Common myeloid progenitor, CD34-positive (primary cell): ENCODE measurements at places on chromosomes 2 and 18.
A peak's percentile ranks its signal among the peaks of the same experiment; 100 is the strongest.

- H3K4me3 ChIP-seq = no peak overlapping the region
- H3K36me3 ChIP-seq = no peaks in the 10 kb centered on the region
- no peak for DNase-seq
- H3K4me1 ChIP-seq = no peaks in the 10 kb centered on the region
- no peaks in the 10 kb centered on the region for H3K27me3 ChIP-seq
Observed at GRCh38 chr2:149783284-149783683, 195.7 kb upstream of the MMADHC start.

DNA sequence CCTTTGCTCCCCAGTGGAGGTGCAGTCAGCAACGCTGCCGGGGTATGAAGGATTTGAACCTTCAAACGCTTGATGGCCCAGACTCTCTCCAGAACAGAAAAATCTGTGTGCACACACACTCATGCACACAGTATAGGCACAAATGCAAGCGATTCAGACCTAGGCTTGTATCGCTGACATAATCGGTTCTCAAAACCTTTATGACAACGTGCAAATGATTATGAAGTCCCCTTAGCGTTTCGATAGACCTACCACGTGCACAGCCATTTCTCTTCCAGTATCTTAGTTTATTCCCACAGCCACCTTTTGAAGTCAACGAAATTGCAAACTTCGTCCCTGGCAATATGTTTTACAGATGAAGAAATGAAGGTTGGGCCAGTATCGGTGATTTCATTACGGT lies 138.9 kb upstream of the MYCN start:
- no peak overlapping the region for H3K27ac ChIP-seq
- no peaks in the 10 kb centered on the region for H3K4me1 ChIP-seq
- no peak for DNase-seq
- no peaks in the 10 kb centered on the region for H3K27me3 ChIP-seq

- H3K27me3 ChIP-seq = no peaks in the 10 kb centered on the region
- peak; percentile 1 for DNase-seq
- H3K4me1 ChIP-seq = no peaks in the 10 kb centered on the region
- H3K36me3 ChIP-seq = no peaks in the 10 kb centered on the region
- H3K27ac ChIP-seq = no peak overlapping the region
- no peak overlapping the region for H3K4me3 ChIP-seq
Observed at GRCh38 chr2:51258301-51258700, 226.4 kb upstream of the NRXN1 start.

DNA sequence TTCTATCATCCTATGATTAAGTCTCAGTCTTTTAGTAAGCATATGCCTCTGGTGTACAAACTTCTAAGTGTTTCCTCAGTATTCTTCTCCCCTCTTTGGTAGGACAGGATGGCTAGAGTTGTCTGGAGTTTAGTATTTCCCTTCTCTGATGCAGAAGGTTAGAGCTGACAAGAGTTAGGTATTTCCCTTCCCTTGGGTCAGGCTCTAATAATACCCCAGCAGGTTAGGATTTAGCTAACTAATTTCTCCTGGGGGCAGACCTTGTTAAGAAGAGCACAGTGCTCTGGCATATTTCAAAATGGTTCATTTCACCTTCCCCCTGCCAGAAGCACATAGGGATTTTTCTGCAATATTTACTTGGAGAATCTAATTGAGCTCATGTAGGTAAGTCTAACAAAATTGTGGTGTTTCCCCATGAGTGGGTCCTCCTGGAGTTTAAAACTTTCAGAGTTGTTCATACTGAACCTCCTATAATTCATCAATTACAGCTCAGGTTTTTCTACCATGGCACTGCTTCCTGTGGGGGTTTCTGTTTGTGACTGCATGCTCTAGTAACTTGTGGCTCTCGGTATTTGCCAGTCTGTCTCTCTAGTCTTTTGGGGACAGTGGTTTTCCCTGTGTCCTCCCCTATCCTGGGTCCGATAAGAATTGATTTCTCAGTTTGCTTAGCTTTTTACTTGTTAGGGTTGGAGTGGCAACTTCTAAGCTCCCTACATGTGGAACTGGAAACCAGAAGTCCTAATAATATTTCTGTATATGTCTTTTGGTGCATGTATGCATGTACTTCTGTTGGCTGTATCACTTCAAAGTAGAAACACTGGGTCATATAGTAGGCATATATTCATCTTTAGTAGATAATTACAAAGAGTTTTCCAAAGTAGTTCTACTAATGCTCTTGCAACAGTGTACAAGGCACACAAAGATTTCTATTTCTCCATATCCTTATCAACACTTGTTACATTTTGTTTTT lies 77.7 kb downstream of the GDF7 start:
- H3K27ac ChIP-seq = no peak overlapping the region
- peaks cover 7% of the 10 kb centered on the region for H3K4me1 ChIP-seq

DNA sequence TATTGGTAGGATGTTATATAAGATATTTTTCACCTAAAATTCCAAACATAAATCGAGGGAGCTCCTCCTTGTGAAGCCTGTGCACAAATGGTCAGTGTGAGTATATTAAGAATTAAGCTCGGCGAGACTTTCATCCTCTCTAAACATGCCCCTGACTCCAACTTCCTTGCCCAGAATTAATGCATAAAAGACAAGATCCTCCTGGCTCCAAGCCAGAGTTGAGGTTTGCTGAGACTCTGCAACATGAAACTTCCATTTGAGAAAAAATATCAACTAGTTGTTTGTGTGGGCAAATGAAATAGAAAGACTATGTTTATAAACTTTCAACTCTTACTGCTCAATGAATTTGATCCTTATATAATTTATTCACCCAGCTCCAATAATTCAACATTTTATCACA lies 68.1 kb downstream of the CCDC178 start:
- H3K4me3 ChIP-seq = no peak overlapping the region
- no peak overlapping the region for H3K27ac ChIP-seq
- H3K4me1 ChIP-seq = no peaks in the 10 kb centered on the region

GRCh38 chr18:49101236-49101635 lies 150.5 kb upstream of the SMAD7 start:
- H3K27ac ChIP-seq = no peak overlapping the region
- DNase-seq = no peak
- no peaks in the 10 kb centered on the region for H3K4me1 ChIP-seq
- H3K27me3 ChIP-seq = no peaks in the 10 kb centered on the region

GRCh38 chr2:215695861-215696260 lies 260.0 kb upstream of the FN1 start:
- H3K27me3 ChIP-seq = no peaks in the 10 kb centered on the region
- no peak for DNase-seq
- H3K4me3 ChIP-seq = no peak overlapping the region
- H3K36me3 ChIP-seq = no peaks in the 10 kb centered on the region
- no peak overlapping the region for H3K27ac ChIP-seq
- H3K4me1 ChIP-seq = peaks cover 5% of the 10 kb centered on the region

GRCh38 chr2:234419726-234420125 lies 77.2 kb downstream of the ARL4C start:
- no peak overlapping the region for H3K4me3 ChIP-seq
- H3K27ac ChIP-seq = no peak overlapping the region
- peaks cover 7% of the 10 kb centered on the region for H3K27me3 ChIP-seq
- DNase-seq = no peak
- no peaks in the 10 kb centered on the region for H3K4me1 ChIP-seq

GRCh38 chr18:53864770-53865169 lies 359.7 kb downstream of the MBD2 start:
- no peak overlapping the region for H3K27ac ChIP-seq
- no peaks in the 10 kb centered on the region for H3K36me3 ChIP-seq
- no peak for DNase-seq
- H3K4me3 ChIP-seq = no peak overlapping the region
- H3K4me1 ChIP-seq = no peaks in the 10 kb centered on the region

DNA sequence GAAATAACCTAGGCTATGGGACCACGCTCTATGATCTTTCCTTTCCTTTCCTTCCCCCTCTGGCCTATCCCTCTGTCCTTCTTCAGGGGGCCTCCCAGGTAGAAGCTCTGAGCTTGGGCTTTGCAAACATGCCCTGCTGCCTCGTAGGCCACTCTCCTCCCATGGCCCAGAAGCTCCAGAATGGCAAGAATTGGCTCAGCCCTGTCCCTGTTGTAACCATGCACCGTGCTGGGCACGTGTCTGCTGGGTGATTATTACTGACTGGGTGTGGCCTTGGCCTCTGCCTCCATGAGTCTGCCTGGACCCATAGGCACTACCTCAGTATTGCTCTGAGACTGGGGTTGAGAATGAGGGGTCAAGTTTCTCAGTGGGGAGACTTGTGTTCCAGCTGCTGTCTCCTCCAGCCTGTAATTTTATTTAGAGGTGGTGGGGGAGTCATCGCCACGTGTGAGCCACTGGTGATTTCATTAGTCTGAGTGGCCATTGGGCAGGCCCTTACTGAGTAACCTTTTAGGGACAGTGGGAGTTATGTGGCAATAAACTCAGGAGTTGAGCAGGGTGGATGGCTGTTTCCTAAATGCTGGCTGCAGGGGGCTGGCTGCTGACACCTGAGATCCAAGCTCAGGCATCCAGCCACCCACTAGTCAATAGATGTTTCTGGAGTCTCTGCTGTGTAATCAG lies 157.9 kb downstream of the CLIP4 start:
- no peak overlapping the region for H3K27ac ChIP-seq
- no peaks in the 10 kb centered on the region for H3K27me3 ChIP-seq
- no peaks in the 10 kb centered on the region for H3K4me1 ChIP-seq
- DNase-seq = no peak

- no peak overlapping the region for H3K27ac ChIP-seq
- no peak overlapping the region for H3K4me3 ChIP-seq
- no peaks in the 10 kb centered on the region for H3K36me3 ChIP-seq
- peaks cover 10% of the 10 kb centered on the region for H3K4me1 ChIP-seq
- no peaks in the 10 kb centered on the region for H3K27me3 ChIP-seq
Observed at GRCh38 chr2:112141626-112142007, 3.4 kb downstream of the FBLN7 start.

GRCh38 chr2:68046224-68046623 lies 16.6 kb downstream of the C1D start:
- H3K27me3 ChIP-seq = no peaks in the 10 kb centered on the region
- H3K4me1 ChIP-seq = no peaks in the 10 kb centered on the region
- no peak overlapping the region for H3K27ac ChIP-seq
- DNase-seq = no peak
- H3K36me3 ChIP-seq = peaks cover 8% of the 10 kb centered on the region

GRCh38 chr18:49662506-49662905 lies 100.6 kb downstream of the LIPG start:
- no peaks in the 10 kb centered on the region for H3K36me3 ChIP-seq
- DNase-seq = no peak
- no peak overlapping the region for H3K4me3 ChIP-seq
- no peaks in the 10 kb centered on the region for H3K27me3 ChIP-seq

- no peaks in the 10 kb centered on the region for H3K4me1 ChIP-seq
- no peak for DNase-seq
- no peak overlapping the region for H3K4me3 ChIP-seq
- no peaks in the 10 kb centered on the region for H3K36me3 ChIP-seq
Observed at GRCh38 chr2:191881982-191882816, 35.3 kb upstream of the CAVIN2 start.

- no peak overlapping the region for H3K27ac ChIP-seq
- no peaks in the 10 kb centered on the region for H3K36me3 ChIP-seq
- DNase-seq = no peak
- H3K27me3 ChIP-seq = no peaks in the 10 kb centered on the region
Observed at GRCh38 chr18:23668731-23669130, 6.0 kb upstream of the ANKRD29 start.

DNA sequence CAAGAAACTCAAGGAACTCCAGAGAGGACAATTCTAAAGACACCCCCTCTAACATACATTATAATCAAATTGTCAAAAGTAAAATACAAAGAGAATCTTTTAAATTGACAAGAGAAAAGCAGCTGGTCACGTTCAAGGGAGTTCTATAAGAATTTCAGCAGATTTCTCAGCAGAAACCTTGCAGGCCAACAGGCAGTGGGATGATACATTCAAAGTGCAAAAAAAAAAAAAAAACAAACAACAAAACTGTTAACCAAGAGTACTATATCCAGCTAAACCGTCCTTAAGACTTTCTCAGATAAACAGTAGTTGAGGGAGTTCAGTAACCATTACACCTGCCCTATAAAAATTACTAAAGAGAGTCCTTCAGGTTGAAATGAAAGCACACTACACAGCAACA lies 33.9 kb downstream of the CCDC138 start:
- DNase-seq = peak; percentile 13
- no peaks in the 10 kb centered on the region for H3K27me3 ChIP-seq
- H3K4me3 ChIP-seq = no peak overlapping the region
- no peaks in the 10 kb centered on the region for H3K4me1 ChIP-seq
- no peak overlapping the region for H3K27ac ChIP-seq

- H3K4me3 ChIP-seq = no peak overlapping the region
- H3K4me1 ChIP-seq = no peaks in the 10 kb centered on the region
- H3K36me3 ChIP-seq = no peaks in the 10 kb centered on the region
- no peak overlapping the region for H3K27ac ChIP-seq
Observed at GRCh38 chr2:172921532-172922236, 154.0 kb upstream of the MAP3K20 start.

GRCh38 chr2:75342504-75343175 lies 143.3 kb upstream of the TACR1 start:
- H3K27me3 ChIP-seq = no peaks in the 10 kb centered on the region
- no peaks in the 10 kb centered on the region for H3K4me1 ChIP-seq
- no peaks in the 10 kb centered on the region for H3K36me3 ChIP-seq
- no peak overlapping the region for H3K27ac ChIP-seq
- no peak for DNase-seq

- DNase-seq = no peak
- H3K4me3 ChIP-seq = no peak within 1 kb of the TSS
- no peaks in the 10 kb centered on the region for H3K27me3 ChIP-seq
- no peaks in the 10 kb centered on the region for H3K36me3 ChIP-seq
- H3K4me1 ChIP-seq = no peaks in the 10 kb centered on the region
Observed at GRCh38 chr2:69961496-69961895, at the start of gene ASPRV1. ASPRV1 (minus strand) TSS chr2:69961631; CDS start chr2:69961436, 195 bp downstream.

DNA sequence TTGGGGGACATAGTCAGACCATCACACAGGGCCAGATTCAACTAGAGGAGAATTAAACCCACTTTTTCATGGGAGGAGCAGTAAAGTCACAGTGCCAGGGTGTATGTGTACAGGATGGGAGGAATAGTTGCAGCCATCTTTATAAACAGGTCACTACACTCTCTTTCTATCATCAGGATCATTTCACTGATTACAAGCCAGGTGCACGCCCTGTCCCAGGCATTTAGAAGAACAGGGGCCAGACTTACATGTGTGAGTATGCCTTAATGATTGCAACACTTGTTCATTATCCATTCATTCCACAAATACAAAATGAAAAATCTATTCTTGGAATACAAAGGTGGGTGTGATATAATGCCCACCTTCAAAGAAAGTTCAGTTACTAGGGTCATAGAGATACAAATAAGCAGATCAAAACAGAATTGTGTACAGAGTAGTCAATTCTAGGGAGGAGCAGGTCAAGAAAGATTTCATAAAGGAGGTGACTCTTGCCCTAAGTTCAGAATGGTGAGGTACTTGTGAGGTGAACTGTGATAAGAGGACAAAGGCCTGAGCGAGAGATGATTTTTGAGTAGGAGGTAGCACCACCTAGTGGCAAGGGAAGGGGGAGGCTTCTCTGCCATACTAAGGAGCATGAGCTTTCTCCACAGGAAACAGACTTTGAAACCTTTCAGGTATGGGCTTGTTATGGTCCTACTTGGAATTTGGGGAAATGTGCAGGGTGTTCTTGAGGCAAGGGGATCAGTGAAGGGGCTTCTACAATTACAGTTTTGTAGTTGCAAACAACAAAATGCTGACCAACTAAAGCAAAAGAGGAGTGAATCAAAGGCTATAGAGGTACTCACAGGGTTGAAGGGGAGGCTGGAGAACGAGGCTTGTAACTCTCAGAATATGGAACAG lies 156.3 kb downstream of the SUCLG1 start:
- no peak overlapping the region for H3K4me3 ChIP-seq
- no peaks in the 10 kb centered on the region for H3K4me1 ChIP-seq
- DNase-seq = peak; percentile 55
- no peak overlapping the region for H3K27ac ChIP-seq
